ENCODE measurements at places on chromosomes 5 and 9.
A peak's percentile ranks its signal among the peaks of the same experiment; 100 is the strongest.

DNA sequence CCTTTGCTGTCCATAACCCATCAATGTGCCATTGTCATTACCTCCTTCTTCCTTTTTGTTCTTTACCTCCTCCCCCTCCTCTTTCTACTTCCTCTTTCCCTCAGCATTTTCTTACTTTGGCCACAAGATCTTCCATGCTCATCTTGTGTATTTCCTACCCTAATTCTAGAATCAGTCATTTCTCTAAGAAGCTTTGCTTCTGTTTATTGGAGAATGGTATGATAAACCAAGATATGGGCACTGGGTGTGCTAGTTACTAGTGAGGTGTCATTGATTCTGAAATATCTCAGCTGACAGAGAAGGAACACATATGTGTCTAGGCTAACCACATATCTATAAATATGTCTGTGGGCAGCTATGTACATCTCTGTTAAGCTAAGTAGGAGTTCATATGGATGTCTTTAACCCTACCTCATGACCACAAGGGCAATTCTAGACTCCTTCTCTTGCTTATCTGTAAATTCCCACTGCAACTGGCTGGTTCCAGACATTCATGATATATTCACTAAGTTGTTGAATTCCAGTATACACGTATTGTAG is 2051.3 kb upstream of the CDH9 start:
- DNase-seq = no peak

DNA sequence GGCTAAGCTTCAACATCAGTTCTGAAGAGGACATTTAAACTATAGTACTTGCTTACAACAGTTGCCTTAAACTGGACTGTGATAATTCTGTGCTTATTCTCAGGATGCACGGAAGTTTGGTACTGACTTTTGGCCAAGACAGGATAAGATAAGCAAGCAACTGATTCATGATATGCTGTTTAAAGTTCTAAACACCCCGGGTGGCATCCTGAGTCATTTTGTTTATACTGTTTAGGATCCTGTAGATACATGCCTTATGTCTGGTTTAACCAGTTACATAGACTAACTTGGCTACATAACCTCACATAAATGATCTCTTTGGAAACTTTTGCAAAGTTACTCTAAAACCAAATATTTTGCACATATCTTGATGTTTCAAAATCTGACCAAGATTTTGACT is 95.9 kb downstream of the CDH9 start:
- DNase-seq = no peak

GRCh38 chr9:124500796-124501611 is 6.2 kb downstream of the NR5A1 start:
- no peak for DNase-seq

DNA sequence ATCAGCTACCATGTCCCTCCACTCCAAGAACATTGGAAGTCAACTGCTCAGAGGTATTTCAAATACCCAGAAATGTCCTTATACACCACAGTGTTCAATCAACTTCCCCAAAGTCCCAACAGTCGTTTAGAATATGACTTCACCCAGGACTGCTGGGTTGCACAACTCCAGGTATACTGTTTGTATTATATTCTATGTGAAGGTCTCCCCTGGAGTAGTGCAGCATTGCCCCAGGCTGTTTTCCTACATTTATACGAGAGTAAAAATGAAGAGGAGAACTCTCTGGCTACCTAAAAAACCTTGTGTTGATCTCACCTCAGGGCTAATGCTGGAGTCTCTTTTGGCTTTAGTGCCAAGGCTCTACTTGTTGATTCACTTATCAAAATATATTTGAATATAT is 183.6 kb upstream of the MAP3K1 start:
- no peak for DNase-seq

DNA sequence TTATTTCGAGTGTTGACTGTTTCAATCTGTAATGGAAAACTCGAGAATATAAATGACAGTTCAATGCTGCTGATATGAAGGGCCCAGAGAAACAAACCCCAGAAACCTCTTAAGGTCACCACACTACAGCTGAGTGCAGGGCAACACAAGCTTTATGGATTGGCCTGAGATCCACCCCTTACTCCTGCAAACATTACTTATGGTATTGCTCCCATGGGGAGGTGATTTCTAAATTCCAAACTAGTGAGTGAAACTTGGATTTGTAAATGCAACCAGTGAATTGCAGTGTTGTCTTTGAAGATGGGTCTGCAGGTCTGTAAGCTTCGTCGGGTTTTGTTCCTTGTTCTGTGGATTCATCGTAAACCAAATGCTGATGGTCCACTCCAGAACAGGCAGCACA is 85.4 kb downstream of the NTRK2 start:
- no peak for DNase-seq

- DNase-seq = no peak
These were observed 137.4 kb downstream of the GAS1 start for GRCh38 chr9:86809759-86810367.

DNA sequence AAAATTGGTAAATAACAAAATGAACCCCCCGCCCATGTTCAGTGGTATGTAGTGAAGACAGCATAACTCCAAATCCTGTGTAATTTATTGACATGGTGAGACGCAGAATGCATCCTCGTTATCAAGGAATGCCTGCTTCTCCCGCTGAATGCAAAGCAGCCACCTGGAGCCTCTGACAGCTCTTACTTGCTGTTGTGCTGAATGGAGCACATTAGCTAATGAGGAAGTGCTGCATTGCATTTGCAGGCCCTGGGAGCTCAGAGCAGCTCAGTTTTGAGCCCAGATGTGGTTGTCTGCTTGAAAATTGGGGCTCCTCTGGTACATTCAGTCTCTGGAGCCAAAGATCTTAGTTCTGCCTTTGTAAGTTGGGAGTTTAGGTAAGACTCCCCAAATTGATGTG is 28.9 kb downstream of the PLAC8L1 start:
- no peak for DNase-seq

GRCh38 chr5:34699155-34700077 is 43.3 kb downstream of the RAI14 start:
- no peak for DNase-seq

GRCh38 chr5:72628771-72629371 is 121.7 kb upstream of the ZNF366 start:
- no peak for DNase-seq

- no peak for DNase-seq
These were observed 242.1 kb downstream of the HCN1 start for GRCh38 chr5:45454114-45454513.

DNA sequence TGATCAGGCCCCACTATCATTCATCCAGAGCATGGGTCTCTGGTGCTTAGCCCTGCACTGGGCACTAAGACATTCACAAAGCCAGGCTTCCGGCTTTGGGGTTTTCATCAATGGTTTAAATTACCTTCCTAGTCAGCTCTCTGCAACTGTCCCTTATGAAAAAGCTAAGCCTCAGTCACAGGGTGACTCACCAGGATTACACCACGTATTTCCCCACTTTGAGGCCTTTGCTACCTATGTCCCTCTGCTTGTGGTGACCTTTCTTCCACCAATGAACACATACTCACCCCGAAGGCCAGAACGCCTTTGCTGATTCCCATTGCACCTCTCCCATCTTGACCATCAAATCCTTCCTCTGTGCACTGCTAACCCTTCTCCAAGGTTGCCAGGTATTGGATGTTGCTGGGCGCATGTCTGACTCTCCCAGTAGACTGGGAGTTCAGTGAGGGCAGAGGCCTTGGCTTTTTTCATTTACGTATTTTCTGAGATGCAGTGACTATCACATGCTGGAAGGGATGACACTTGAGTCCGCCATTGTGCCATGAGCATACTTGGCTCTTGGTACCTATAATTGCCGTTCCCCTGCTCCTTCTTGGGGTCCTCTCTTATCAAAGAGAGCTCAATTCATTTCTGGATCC is 58.7 kb upstream of the TNFSF8 start:
- peak; percentile 64 for DNase-seq

- DNase-seq = no peak
These were observed 534.5 kb downstream of the TMEM38B start for GRCh38 chr9:106228861-106229260.

All from CD4-positive, alpha-beta T cell treated with Interleukin-1 beta for 1 hour (primary cell).